ENCODE measurements at places on chromosomes 6 and 20.

GRCh38 chr6:1491591-1492319 is 102.4 kb downstream of the FOXF2 start:
- no peak for DNase-seq

DNA sequence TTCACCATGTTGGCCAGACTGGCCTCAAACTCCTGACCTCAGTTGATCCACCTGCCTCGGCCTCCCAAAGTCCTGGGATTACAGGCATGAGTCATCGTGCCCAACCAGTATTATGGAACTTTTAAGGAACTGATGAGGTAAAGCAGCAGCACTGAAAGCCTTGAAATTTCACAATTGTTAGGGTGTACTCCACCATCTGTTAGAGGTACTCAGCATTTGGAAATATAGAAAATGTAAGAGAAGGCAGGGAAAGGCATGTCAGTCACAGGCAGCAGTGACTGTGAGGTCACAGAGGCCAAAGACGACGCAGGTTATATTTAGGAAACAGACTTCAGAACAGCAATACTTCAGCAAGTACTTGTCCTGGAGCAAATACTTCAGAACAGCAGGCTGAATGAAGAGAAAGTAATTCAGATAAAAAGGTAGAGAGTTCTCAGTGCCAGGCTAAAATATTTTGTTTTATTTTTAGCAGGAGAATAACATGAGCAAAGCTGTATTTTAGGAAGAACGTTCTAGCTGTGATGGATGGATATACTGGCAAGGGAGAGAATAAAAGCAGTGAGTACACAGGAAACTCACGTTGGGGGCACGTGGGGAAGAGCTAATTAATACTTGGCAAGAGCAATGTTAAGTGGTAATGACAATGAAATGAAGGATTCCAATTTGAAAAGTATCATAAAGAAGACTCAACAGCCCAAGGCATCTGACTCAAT is 67.2 kb downstream of the DTNBP1 start:
- no peak for DNase-seq

GRCh38 chr6:154352898-154353585 is 3.6 kb downstream of the IPCEF1 start:
- DNase-seq, result no peak

DNA sequence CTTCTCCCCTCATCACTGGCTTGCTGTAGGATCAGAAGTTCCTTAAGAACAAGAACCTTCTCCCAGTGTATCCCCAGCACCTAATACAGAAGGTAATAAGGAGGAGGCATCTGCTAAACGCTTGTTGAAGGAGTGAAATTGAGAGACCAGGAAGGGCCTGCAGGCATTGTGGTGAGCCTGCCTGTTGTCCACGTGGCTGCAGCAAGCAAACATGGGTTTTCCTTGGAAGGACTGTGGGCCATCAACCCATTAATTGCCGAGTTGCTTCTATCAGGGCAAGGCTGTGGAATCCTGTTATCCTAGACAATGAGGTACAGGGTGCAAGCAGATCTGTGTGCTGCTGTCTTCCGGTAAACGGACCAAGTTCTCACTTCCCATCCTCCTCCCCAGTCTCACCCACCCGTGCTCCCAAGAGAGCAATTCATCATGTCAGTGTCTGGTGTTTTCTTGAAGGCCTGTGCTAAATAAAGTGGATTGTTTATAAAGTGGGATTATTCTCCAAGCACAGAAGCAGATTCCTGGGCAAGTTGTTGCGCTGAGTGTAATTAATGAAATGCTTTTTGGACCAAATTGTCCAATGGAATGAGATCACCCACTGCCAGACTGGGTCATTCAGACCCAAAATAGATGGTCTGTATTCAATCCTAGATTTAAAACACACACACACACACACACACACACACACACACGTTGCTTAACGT is 164.6 kb upstream of the CDYL start:
- no peak for DNase-seq

DNA sequence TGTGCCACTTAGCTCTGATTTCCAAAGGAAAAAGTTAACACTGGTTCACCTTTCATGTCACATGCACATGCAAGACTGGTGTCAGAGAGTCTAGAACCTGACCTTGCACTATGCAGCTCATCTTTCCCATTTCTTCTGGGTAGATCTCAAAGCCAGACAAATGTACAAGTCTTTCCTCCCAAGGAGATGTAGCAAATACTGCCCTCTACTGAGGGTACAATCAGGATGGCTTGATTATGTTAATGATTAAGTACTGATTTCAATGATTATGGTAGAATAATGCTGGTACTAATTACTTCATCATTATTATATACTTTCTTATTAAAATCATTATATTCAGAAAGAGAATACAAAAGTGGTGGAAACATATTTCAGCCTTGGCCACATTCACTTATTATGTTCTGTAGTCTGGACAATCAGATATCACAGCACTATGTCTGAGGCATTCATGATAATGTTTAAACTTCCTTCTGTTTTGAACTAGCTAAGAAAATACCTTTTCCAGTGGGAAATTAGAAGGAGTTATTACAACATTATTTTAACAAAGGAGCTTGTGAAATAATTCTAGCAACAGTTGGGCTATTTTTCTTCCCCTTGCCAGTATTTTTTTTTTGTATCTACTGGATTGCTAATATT is 68.5 kb upstream of the FOXO3 start:
- DNase-seq, result no peak

- no peak for DNase-seq
These were observed 163.2 kb upstream of the TAB2 start for GRCh38 chr6:149154261-149154821.

DNA sequence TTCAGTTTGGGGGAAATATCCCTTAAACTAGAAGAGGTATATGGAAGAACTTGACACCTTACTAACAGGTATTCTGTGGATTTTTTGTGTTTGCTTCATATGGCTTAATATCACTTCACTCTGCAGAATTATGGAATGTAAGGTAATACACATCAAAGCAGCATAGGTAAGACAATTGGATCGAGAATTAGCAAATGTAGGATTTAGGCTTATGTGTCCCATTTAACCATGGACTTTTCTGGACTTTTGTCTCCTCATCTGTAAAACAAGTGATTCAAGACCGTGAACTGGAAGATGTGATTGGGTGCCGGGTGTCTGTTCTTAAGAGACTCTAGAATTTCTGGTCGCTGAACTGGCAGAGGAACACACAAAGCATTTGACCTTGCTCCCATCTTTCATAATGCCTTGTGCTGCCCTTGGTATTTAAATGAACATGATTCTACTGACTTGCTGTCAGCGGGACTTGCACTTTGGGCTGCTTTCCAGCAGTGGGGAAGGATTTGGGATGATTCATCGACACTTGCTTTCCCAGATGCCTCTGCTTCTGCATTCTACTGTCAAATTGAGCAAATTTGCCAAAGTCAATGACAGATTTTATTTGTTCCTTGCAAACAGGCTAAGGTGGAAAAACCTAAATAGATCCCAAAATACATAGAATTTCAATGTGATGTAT is 199.8 kb downstream of the PLCB1 start:
- DNase-seq, result no peak

DNA sequence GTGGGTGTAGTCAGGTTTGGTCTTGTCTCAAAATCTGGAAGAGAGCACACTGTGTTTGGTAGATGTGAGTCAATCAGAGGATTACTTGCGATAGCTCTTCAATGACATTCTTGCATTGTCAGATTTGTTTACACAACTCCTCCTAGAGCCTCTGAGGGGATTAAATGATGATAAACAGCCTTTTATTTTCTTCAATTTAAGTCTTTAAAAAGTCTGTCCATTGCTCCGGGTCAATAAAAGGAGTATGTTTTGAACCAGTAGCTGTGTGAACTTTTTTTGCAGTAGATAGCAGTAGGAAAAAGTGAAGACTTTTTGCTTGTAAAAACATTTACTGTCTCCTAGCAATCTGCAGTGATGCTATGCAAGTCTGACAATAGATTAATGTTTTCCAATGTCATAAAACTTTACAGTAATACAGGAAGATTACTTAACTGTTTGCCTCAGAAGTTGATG is 49.9 kb downstream of the GJA1 start:
- DNase-seq, result no peak

GRCh38 chr6:95848717-95849116 is 167.1 kb upstream of the FUT9 start:
- no peak for DNase-seq

DNA sequence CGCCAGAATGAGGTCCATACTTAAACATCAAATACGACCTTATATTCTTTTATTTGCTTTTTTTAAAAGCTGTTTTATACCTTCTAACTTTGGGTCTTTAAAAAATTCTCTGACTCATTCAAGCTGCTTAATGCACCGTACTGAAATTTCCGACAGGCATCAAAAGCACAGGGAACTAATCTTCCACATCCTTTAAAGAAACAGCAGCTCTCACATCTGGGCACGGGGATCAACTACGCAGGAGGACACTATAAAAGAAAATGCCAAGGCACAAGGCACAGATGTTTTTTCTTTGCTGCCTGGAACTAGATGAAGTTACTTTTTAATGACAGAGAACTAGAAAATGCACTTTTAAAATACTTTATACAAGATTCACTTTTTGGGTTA is 112.4 kb upstream of the ARG1 start:
- DNase-seq, result no peak

- DNase-seq, result no peak
These were observed 17.5 kb upstream of the SIRPA start for GRCh38 chr20:1877609-1878200.

DNA sequence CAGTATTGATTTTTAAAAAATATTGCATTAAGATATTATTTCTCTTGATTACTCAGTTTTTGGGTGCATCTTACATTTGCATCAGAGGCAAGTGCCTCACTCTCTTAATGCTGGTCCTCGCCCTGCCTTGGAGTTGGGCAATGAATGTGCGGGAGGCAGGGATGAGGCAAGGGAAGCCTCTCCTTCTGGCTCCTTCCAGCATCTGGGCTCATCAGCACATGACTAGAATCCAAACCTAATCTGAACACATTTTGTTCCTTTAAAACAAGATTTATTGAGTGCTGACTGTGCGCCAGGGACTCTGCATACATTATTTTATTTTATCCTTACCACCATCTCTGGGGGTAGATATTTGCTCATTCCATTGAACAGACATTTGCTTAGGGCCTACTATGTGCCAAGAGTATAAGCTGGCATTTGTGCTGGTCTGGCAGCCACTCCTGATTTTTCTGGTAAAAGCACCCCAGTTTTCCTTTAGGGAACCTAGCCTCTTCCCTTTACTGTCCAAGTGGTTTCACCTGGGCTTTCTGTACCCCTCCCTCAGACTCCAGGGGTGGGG is 71.9 kb upstream of the ZNFX1 start:
- no peak for DNase-seq

DNA sequence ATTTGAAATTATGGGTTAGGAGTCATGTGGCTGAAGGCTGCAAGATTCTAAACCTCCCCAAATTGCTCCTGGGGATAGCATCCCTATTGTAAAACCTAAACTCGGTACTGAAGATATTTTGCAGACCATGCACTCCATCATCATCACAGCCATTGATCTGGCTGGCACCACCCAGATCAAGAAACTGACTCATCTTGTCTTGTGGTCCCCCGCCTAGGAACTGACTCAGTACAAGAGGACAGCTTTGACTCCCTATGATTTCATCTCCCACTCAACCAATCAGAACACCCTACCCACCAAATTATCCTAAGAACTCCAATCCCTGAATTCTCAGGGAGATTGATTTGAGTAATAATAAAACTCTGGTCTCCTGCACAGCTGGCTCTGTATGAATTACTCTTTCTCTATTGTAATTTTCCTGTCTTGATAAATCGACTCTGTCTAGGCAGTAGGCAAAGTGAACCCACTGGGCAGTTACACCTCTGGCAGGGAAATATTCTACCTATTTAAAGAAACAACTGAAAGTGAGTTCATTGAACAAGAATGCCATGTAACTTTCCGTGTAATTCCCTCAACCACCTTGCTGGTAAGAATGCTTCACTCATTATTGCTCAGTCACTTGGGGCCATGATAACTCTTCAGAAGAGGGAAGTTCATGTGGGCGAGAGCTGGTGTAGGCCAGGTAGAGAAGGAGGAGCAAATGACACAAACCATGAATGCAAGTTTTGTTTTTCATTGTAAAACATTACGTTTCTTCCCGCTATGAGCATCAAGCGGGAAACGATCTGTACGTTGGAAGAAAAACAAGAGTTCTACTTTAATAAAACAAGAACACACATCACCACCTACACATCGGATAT is 602.9 kb upstream of the ARID1B start:
- DNase-seq, result no peak

DNA sequence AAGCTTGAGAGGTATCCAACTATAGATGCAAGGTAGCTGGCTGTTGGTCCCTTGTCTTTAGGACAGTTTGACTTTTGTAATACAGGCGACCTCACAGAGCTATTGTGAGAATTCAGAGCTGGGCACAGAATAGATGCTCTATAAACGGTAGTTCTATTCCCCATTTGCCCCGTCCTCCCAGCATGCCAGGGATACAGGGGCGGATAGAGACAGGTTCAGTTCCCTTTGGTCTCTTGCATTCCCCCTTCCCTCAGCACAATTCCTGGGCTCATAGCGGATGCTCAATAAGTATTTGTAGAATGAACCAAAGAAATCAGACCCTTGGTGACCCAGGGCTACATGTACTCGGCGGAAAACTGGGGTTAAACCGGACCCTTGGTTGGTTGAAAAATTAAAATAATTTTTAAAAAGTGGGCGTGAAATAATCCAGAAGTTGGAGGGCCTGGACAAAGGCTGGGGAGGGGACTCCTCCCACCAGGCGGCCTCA is 707 bp upstream of the TOP1 start:
- DNase-seq, result no peak

DNA sequence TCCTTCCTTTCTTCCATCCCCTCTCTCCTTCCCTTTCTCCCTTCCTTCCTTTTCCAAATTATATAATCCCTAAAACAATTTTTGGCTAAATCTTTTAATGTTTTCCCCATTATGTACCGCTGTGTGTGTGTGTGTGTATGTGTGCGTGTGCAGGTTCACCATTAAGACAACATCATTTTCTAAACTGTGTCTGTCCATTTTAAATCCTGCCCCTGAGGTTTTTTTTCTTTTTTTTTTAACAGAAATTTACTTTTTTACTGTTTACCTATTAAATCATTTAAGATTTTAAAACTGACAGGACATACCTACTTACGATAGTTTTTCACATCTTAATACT is 366.3 kb upstream of the EPHA7 start:
- no peak for DNase-seq

- no peak for DNase-seq
These were observed 140.0 kb upstream of the ATXN1 start for GRCh38 chr6:16901306-16901705.

DNA sequence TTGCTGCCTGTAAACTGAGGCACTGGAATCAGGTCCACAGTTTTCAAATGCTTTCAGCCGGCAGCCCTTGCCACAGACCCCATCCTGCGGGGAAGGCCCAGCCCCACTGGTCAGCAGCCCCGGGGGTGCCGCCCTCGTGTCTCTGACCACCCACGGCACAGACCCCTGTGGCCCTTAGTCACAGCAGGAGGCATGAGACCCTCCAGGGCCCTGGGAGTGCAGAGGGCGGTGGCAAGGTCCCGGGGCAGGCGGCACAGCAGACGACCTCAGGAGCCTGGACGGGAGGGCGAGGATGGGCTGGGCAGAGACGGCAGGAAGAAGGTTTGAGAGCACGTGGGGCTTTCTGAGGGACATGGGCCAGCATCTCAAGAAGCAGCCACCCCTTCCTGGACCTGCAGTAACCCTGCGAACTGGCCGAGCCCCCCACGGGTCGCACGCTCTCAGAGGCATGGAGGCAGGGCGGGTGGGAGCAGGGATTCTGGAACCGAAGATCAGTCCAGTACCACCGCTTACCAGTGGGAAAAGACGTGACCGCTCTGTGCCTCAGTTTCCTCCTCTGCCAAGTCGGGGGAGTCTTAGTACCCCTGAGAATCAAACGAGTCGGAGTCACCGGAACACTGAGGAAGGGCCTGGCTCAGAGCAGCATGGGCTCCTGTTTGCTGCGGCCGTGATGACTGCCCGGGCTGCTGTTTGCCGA is 140.7 kb downstream of the TAF4 start:
- no peak for DNase-seq

GRCh38 chr6:150088481-150089154 is 19.7 kb upstream of the ULBP3 start:
- no peak for DNase-seq
